ENCODE measurements at places on chromosomes 1 and 21.

GRCh38 chr1:12087797-12088314, 24.8 kb downstream of the TNFRSF8 start:
- DNase-seq = peak; percentile 72

GRCh38 chr21:46154955-46155513, 345 bp downstream of the FTCD start:
- DNase-seq = no peak

DNA sequence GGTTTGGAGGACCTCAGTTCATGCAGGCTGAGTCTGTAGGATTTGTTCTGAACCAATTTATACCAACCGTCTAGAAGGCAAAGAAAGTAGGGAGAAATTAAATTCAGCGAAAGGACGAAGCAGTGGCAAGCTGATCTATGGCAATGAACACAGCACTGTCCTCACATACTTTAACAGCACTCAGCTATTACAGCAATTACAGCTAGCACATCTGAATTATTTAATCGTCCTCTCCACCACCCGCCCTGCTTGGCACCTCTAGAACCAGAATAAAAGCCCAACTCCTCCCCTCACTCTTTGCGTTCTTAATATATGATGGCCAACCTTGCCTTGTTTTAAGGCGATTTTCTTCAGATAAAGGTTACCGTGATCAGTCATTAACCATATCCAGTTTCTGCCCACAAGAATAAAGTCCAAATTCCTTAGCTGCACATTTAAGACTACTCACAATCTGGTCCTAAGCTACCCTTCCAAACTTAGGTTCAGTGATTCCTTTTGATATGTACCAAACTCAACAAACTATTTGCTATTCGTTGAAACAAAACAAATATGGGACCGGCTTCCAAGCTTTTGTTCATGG, 169.4 kb upstream of the ESRRG start:
- DNase-seq = no peak

DNA sequence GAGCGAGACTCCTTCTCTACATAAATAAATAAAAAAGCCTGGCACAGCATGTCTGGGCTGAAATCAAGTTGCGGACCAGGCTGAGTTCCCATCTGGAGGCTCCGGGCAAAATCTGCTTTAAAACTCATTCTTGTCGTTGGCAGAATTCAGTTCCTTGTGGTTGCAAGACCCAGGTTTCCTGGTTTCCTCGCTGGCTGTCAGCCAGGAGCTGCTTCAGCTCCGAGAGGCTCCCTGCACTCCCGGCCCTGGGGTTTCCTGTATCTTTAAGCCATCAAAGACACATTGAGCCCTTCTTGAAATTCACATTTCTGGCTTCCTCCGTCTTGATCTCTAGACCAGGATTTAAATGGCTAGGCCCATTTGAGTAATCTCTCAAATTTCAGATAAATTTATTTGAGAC, 20.6 kb upstream of the SCCPDH start:
- DNase-seq = no peak

GRCh38 chr1:23473037-23473800, 10.8 kb downstream of the ASAP3 start:
- DNase-seq = no peak

- no peak for DNase-seq
These were observed 173.5 kb downstream of the DISC1 start for GRCh38 chr1:231800108-231800507.
